ENCODE measurements at places on chromosomes 16 and 17.

DNA sequence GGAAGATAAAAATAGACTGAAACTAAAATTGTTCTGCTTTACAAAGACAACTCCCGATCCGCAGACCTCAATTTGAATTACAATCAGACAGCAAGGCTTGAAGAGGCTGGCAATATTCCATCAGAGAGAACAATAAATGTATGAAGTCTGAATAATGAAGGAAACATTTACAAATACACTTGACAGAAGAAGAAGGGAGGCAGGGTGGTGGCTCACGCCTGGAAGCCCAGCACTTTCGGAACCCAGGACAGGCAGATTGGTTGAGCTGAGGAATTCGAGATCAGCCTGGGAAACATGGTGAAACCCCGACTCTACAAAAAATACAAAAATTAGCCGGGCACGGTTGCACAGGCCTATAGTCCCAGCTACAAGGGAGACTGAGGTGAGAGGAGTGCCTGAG, 14.6 kb downstream of the ODF4 start:
- DNase-seq = no peak

GRCh38 chr16:13521356-13521755, 398.6 kb upstream of the ERCC4 start:
- no peak for DNase-seq

DNA sequence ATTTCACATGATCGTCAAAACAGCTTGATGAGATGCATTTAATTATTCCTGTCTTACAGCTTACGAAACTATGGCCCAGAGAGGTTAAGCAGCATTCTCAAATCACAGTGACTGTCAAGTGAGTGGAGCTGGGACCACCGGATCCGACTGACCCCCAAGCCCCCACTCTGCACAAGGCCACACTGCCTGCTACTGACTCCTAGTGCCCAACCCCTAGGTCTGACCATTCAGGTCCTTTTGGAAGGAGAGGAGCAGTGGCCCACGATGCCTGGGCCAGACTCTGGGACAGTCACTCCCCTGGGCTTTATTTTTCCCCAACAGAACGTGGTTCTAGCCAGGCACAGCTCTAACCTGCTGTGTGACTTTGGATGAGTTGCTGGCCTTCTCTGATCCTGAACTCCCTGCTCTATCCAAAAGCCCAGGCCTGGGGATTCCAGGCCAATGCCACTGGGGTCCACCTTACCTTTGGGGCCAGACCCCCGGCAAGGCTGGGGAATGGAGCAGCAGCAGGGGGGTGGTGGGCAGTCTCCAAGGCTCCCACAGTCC, 9.9 kb downstream of the TSPOAP1 start:
- DNase-seq = no peak

GRCh38 chr17:60910415-60910814, 232.8 kb downstream of the BCAS3 start:
- DNase-seq = no peak

GRCh38 chr16:87058728-87059250, 258.4 kb downstream of the C16orf95 start:
- DNase-seq = no peak

DNA sequence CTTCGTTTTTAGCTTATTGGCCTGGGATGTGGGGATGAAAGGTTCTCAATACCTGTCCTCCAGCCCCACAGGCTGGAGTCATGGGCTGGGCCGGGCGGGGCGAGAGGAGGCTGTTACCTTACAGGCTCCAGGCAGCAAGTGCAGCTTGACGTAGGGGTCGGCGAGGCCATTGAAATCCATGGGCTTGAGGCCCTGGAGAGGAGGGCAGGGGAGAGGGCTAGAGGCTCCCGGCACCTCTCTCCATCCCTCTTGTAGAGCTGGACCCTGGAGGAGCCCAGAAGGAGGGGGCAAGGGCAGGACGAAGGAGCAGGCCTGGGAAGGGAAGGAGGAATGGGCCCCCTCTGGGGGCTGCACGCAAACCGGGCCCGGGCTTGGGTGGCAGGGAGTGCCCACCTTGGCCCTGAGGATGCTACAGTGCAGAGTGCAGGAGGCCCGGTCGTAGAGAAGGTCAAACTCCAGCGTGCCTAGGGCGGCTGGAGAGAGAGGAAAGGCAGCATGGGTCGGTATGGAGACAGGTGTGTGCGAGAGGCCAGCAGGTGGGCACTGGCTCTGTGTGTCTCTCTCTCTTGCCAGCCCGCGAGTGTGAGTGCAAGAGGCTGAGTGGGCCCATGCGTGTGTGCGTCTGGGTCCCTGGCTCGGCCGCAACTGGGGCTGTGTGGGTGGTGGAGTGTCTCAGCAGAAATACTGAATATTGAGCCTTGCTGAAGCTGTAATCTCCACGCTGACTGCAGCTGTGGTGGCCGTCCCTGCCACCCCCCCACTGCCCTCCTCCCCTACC, 1.6 kb downstream of the DOC2A start:
- DNase-seq = no peak

DNA sequence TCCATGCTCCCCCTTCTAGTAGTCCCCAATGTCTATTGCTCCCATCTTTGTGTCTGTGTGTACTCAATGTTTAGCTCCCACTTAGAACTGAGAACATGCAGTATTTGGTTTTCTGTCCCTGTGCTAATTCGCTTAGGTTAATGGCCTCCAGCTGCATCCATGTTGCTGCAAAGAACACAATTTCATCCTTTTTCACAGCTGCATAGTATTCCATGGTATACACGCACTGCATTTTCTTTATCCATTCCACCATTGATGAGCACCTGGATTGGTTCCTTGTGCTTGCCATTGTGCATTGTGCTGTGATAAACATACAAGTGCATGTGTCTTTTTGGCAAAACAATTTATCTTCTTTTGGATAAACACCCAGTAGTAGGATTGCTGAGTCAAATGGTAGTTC, 77.0 kb upstream of the HSBP1 start:
- DNase-seq = no peak

DNA sequence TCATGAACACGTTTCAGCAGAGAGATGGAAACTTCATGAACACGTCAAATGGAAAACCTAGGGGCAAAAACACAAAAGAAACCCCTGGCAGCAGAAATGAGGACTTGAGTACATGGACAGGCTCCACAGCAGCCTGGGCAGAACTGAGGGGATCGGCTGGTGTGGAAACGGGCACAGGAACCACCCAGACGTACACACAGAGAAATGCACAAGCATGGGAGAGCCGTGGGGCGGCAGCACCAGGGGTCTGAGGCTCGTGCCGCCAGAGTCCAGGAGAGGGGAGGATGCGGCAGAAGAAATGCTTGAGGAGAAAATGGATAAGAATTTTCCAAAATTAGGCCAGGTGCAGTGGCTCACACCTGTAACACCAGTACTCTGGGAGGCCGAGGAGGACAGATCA, 30.0 kb downstream of the MAP1LC3B start:
- DNase-seq = no peak

DNA sequence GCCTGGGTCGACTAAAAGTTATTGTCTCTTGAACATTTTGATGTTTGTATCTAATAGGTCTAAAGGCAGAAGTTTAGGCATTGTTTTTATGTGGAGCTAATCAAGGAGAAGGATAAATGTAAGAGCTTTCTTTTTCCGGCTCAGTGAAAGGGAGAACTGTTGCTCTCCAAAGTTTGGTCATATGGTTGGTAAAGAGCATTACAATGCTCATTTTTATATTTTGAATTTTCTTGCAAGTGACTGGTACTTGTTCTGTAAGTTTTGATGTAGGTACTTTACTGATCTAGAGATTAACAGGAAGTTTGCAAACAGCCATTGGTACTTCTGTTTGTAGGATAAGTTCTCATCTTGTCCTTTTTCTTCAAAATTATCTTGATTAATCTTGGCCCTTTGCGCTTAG, 30.9 kb upstream of the BCAS3 start:
- DNase-seq = no peak

- no peak for DNase-seq
These were observed 76.5 kb upstream of the TNRC6C start for GRCh38 chr17:77882040-77882439.

- DNase-seq = no peak
These were observed 30.2 kb upstream of the NOL11 start for GRCh38 chr17:67687511-67687910.

- no peak for DNase-seq
These were observed 5.0 kb upstream of the NXPH3 start for GRCh38 chr17:49570540-49571242.

- DNase-seq = peak; percentile 47
These were observed 58.3 kb downstream of the RAI1 start for GRCh38 chr17:17739388-17740066.

DNA sequence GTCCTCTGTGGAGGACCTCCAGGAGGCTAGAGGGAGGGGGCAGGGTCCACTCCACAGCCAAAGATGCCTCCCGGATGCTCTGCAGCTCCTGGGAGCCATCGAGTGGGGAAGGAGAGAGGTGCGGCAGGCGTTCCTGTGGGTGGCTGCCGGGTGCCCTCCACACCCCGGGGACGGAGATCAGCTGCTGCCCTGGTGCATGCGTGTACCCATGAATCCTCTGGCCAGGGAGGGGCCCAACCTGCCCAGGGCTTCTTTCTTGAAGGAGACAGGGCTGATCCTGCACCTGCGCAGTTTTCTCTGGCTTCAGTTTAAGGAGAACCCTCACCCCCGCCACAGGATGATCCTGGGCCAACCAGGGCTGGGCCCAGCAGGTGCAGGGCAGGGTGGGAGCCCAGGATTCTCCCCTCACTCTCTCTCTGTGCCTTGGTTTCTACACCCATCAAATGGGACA, 33.5 kb upstream of the DOC2B start:
- no peak for DNase-seq

- no peak for DNase-seq
These were observed 32.1 kb upstream of the SLC38A8 start for GRCh38 chr16:84074721-84075120.

DNA sequence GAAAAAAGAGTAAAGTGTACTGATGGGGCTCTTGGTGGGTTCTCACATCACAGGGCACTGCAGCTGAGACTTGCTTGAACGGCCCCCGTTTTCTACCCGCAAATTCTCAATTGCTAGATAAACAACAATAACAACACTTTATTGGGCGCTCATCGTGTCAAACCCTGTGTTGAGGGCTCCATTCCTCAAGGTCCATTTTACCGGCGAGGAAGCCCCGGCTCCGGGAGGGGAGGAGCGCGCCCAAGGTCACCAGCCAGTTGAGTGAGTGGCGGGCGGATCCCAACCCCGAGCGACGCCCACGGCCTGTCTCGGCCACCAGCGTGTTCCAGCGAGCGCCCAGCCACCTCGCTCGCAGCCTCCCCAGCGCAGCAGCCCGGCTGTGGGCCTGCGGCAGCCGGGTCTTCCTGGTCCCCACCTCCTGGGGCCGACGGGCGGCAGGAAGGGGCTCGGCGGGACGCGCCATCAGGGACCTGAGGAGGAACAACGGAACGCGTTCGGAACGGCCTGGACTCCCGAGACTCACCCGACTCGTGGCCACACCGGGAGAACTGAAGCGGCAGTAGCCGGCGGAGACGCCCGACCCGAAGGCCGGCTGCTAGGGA, 373 bp downstream of the CMC2 start:
- peak; percentile 85 for DNase-seq

DNA sequence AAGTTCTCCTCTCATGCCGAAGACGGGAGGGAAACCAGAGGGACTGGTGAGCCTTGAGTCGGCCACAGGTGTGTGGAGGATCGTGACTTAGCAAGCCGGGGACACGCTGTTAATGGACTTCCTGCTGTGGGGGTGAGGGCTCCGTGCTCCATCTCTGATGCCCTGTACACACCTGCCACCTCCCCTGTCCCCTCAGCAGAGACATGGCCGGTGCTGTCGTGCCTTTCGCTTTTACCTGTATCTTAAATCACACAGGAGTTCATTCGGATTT, 75.9 kb upstream of the ZNF750 start:
- DNase-seq = no peak

DNA sequence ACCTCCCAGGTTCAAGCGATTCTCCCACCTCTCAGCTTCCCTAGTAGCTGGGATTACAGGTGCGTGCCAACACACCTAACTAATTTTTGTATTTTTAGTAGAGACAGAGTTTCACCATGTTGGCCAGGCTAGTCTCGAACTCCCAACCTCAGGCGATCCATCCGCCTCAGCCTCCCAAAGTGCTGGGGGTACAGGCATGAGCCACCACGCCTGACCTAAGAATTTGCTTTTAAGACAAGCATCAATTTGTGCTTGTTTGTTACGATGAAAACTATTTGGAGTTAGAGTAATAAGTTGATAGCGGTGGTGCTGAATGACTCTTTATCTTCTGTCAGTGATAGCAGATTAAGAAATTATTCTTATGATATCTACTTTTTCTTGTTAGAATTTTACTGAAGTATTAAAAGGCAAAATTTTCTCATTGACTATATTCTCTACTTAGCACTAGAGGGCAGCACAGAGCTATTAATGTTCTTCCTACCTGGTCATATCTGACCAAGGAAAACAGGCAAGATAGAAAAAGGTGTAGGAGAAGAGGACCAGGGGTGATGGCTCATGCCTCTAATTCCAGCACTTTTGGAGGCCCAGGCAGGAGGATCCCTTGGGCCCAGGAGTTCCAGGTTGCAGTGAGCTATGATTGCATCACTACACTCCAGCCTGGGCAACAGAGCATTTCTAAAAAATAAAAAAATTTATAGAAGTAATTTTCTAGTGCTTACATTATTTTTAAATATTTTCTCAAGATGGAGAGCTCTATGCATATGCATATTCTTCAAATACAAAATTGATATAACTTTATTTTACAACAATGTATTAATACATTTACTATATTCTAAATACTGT, 24.5 kb downstream of the STXBP4 start:
- no peak for DNase-seq

DNA sequence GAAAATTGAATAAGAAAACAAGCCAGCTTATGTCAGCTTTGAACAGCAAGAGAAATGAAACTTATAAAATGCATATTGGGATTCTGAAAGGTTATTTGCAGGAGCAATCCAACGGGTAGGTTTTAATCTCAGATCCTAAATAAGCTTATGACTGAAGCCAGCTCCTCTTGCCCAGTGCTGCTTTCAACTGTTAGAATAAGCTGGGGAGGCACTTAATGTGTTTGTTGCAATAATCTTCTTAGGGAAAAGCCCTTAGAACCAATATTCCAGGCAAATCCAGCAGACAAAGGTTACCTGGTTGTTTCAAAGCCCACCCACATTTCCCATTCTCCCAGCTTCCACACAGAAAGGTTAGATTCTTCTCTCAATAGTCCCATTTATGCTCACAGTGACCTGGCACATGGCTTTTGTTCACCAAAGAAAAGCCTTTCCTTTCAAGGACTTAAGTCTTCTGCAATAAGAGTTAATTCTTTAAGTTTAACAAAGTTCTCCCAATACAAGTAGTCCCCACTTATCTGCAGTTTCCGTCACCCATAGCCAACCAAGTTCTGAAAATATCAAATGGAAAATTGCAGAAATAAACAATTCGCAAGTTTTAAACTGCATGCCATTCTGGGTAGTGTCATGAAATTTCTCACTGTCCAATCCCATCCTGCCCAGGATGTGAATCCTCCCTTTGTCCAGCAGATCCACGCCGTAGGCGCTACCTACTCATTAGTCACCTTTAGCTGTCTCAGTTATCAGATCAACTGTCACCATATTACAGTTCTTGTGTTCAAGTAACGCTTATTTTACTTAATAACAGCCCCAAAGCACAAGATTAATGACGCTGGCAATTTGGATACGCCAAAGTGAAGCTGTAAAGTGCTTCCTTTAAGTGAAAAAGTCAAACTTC, 5.9 kb downstream of the TEX2 start:
- DNase-seq = no peak

- no peak for DNase-seq
These were observed 103.3 kb downstream of the GNAO1 start for GRCh38 chr16:56294579-56294978.

- DNase-seq = no peak
These were observed 37.8 kb upstream of the RASD1 start for GRCh38 chr17:17533901-17534441.

GRCh38 chr16:84618581-84619460, 943 bp upstream of the COTL1 start:
- no peak for DNase-seq

Measured in thyroid gland (tissue), 4 donors.